ENCODE measurements at places on chromosomes 12 and 14.

GRCh38 chr12:70213707-70214106 lies 29.5 kb upstream of the CNOT2 start:
- DNase-seq = no peak

DNA sequence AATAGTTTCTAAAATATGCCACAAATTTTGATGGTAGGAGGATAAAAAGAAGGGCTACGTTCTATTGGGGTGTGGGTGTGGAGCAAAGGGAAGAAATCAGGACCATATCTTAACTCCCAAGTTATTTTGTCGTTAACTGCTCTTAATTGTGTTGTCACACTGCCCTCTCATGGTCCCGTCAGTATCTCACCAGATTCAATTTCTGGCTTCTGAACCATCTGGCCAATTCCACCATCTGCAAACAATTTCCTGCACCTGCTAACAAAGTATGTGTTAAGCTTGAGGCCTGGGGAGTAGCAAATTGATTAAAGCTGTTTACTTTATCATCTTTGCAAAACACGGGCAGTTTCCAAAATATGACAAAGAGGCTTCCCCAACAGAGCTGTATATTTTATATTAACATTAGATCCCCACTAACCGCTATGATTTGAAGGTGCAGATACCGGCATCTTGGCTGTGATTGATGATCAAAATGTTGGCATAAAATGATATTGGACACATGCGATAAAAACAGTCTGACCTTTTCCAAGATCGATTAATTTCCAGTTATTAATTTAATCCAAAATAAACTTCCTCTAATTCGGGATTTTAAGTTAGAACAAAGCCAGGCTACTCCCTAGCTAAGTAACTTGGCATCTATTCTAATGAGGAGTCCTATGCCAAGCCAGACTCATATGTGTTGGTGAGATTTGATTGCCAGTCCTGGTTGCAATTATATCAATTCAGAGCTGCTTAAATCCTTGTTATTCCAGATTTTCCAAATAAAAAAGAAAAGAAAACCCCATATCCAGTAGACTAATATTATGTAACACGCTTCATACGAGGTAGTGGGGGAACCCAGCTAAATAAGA lies 6.9 kb upstream of the DNM1L start:
- DNase-seq = peak; percentile 24

- DNase-seq = no peak
These were observed 47.4 kb downstream of the BORCS5 start for GRCh38 chr12:12404297-12404696.

- DNase-seq = no peak
These were observed 37.7 kb upstream of the CRY1 start for GRCh38 chr12:107130830-107131611.

DNA sequence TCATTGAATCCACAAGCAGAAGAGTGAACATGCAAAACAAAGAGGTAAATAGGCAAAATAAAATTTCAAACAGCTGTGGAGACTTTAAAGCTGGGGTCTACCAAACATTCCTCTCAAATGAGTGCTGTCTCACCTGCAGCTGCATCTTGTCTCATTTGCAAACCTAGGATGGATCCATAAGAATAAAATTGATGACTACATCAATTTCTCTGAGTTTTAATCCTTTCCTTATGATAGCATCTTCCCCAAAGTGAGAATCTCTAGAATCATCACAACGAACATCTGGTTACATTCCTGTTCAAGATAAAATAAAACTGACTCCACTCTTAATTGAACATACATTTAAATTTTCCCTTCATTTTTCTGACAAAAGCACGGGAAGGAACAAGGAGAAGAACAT lies 18.2 kb downstream of the SSTR1 start:
- DNase-seq = no peak

GRCh38 chr14:36504771-36505175 lies 15.3 kb downstream of the NKX2-1 start:
- DNase-seq = no peak

DNA sequence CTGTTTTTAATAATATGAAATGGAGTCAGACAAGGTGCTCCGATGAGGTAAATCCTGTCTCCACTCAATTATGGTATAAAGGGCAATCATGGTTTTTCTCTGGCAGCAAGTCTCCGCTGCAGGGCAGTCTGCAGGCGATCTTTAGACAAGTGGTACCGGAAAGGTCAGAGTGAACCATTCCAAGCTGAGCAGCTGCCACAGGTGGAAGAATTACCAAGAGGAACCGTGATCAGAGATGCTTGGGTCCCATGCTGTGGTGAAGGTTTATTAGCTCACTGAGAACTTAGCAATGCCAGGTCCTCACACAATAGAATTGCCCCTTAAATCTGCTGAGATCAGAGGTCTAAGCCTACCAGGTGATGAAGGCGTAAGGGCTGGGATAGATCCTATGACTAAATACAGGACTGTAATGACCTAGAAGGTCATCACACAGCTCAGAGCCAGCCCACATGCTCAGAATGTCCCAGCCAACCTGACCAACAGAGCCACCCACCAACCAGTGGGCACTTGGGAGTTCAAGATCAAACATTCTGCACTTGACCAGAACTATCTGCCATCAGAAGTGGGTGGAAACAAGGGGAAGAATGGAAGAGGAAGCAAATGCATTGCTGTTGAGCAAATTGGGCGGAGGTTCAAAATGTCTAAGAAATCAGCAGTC lies 175.2 kb upstream of the BCL2L14 start:
- DNase-seq = no peak

DNA sequence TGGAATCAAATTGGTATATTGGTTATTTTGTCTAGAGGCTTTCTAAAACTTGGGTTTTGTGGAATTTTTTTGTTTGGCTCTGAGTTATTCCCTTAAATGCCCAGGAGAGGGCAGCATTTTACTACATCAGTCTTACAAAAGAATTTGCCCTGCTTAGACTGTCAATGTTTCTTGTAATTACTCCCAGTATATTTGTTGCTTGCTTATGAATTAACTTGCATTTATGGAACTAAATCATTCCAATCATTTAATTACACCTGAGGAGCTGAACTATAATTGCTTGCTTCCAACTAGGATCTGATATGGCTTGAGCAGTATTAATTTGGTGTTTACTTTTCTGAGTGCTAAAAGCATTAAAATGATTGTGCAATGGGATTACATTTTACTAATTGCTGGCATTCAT lies 48.7 kb downstream of the MIPOL1 start:
- peak; percentile 35 for DNase-seq

- no peak for DNase-seq
These were observed 723 bp upstream of the LRP10 start for GRCh38 chr14:22870811-22871223.

DNA sequence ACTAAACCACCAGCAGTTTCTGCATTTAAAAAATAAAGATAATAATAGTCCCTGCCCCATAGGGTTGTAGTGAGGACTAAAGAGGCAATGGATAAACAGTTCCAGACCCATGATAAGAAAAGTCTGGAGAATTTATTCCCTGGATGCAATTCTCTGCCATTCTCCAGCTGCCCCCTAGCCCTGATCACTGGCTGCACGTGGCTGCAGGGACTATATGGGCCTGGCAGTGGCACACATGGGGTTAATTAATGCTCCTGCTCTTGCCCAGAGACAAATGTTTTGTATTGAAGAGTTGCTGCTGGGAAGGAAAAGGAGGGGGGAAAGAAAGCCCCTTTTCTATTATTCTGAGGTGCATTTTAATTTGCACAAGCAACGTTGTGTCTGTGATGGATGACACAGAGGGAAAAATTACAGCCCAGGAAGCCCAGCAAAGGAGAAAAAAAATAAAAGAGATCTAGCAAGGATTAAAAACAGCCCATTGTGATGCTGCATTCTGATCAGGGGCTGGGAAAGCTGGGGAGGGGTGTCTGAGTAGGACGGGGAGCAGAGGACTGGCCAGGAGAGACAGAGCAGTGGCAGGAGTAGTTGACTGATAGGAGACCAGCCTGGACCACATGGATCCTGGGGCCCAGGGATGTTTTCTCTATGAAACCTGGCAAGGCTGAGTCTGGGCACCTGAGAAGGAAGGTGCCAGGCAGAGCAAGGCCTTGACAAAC lies 149.3 kb downstream of the ESRRB start:
- DNase-seq = no peak

GRCh38 chr12:12338527-12339168 lies 11.4 kb downstream of the MANSC1 start:
- no peak for DNase-seq

Measured in neuronal stem cell (in vitro differentiated cells).